ENCODE measurements at places on chromosomes 13 and 19. TPM values are rescaled to one million over a fixed set of nuclear protein-coding genes. Genes with fewer than 3 reads are reported as not detected.

Gene LAMP1
- total RNA-seq: 84.1 TPM

GRCh38 chr19:10379880-10380312 lies 476 bp downstream of the TYK2 start:
- H3K4me3 ChIP-seq: peak overlapping the region; percentile 94
- H3K4me1 ChIP-seq: peaks cover 12% of the 10 kb centered on the region
- no peak for DNase-seq
- H3K27ac ChIP-seq: peak overlapping the region; percentile 98
- no peaks in the 10 kb centered on the region for H3K27me3 ChIP-seq
- H3K36me3 ChIP-seq: peaks cover 32% of the 10 kb centered on the region

DNA sequence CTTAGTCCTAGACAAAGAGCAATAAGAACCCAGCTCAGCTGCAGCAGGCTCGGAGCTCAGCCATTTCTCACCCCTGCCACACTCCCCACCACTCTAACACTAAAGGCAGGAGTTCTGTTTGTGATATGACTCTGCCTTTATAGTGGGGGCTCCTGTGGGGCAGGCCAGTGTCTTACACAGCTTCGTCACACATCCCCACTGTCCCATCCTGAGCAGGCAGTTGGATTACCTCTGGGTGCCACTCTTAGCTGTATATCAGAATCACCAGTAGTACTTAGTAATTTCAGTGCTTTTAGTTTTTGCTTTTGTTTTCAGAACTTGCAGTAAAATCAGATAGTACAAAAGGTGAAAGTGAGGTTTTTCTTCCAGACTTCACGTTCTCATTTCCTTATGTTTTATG lies 16.8 kb downstream of the SAMD4B start:
- H3K27me3 ChIP-seq: no peaks in the 10 kb centered on the region
- DNase-seq: no peak
- no peak overlapping the region for H3K4me3 ChIP-seq
- no peak overlapping the region for H3K27ac ChIP-seq

- peaks cover 2% of the 10 kb centered on the region for H3K36me3 ChIP-seq
- H3K27ac ChIP-seq: no peak overlapping the region
- no peaks in the 10 kb centered on the region for H3K4me1 ChIP-seq
- DNase-seq: no peak
- H3K27me3 ChIP-seq: no peaks in the 10 kb centered on the region
Measured at GRCh38 chr19:7063764-7064418, 5.4 kb upstream of the MBD3L3 start.

Gene ZNF491
- total RNA-seq: 0.92 TPM

- no peak overlapping the region for H3K4me3 ChIP-seq
- no peaks in the 10 kb centered on the region for H3K4me1 ChIP-seq
- H3K27ac ChIP-seq: no peak overlapping the region
- DNase-seq: no peak
- H3K27me3 ChIP-seq: no peaks in the 10 kb centered on the region
Measured at GRCh38 chr13:44912278-44913016, 76.8 kb downstream of the NUFIP1 start.

DNA sequence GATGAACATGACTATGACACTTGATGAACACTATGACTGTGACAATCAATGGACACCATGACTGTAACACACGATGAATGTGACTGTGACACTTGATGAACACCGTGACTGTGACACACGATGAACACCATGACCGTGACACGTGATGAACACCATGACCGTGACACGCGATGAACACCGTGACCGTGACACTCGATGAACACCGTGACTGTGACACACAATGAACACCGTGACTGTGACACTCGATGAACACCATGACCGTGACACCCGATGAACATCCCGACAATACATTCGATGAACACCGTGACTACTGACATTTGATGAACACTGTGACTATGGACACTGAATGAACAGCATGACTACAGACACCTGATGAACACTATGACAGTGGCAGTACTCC lies 30.9 kb downstream of the ZFR2 start:
- no peaks in the 10 kb centered on the region for H3K4me1 ChIP-seq
- no peak for DNase-seq
- H3K27me3 ChIP-seq: peaks cover 25% of the 10 kb centered on the region
- peaks cover 6% of the 10 kb centered on the region for H3K36me3 ChIP-seq

Gene MYO16
- 0.15 TPM for total RNA-seq

DNA sequence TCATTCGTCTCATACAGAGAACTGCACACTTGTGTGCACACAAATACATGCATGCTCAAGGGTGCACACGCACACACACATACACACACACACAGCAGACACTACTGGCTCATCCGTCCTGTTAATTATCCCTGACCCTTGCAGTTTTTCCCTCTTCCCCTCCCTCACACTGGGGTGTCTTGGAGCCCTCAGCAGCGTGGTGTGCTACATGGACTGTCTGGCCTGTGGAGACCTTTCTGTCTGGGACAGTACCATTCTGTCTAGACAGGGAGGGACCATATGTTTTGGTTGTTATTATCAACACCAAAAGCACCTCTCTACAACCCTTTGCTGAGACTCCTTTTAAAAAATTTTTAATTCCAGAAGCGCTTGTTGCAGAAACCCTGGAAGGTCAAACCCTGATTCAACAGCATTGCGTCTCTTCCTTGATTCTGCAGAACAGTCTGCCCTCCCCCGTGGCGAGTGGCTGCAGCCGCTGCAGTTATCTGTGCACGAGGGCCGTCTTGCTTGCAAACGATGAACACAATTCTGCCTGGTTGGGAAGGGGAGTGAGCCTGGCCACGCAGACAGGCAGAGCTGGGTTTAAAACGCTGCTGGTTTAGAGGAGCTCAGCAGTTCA lies 374.0 kb downstream of the IRS2 start:
- peak; percentile 0 for DNase-seq
- H3K27ac ChIP-seq: no peak overlapping the region
- peaks cover 7% of the 10 kb centered on the region for H3K4me1 ChIP-seq
- no peaks in the 10 kb centered on the region for H3K36me3 ChIP-seq

Measured in Calu3 (cell line).